ENCODE measurements at places on chromosomes 12 and 14.

GRCh38 chr12:99914206-99914605 lies 70.5 kb downstream of the ANKS1B start:
- no peak for DNase-seq

DNA sequence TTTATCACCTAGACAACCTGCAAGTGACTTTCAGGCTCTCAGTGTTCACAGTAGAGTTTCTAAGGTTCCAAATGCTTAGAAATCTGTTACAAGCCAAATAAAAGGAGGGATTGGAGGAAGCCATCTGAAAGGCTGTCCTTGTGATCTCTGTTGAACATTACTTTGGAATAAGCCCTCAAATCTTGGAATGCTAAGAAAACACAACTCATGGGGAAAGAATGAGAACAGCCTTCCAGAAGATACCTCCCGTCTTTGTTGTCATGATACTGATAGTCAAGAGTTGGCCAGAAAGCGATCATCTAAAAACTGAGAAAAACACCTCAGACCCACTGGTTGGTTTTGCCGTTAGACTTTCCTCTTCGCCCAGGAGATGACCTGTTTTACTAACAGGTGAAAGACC lies 44.4 kb upstream of the KCNK13 start:
- no peak for DNase-seq

DNA sequence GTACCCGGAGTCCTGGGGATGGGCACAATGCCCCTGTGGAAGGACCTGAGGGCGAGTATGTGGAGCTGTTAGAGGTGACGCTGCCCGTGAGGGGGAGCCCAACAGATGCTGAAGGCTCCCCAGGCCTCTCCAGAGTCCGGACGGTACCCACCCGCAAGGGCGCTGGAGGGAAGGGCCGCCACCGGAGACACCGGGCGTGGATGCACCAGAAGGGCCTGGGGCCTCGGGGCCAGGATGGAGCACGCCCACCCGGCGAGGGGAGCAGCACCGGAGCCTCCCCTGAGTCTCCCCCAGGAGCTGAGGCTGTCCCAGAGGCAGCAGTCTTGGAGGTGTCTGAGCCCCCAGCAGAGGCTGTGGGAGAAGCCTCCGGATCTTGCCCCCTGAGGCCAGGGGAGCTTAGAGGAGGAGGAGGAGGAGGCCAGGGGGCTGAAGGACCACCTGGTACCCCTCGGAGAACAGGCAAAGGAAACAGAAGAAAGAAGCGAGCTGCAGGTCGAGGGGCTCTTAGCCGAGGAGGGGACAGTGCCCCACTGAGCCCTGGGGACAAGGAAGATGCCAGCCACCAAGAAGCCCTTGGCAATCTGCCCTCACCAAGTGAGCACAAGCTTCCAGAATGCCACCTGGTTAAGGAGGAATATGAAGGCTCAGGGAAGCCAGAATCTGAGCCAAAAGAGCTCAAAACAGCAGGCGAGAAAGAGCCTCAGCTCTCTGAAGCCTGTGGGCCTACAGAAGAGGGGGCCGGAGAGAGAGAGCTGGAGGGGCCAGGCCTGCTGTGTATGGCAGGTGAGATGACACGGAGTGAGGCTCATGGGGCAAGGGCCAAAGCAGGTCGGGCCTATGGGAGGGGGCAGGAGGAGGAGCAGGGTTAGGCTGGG lies 4.5 kb downstream of the ARHGEF40 start:
- no peak for DNase-seq

GRCh38 chr12:52884526-52885293 lies 20.2 kb downstream of the KRT8 start:
- peak; percentile 69 for DNase-seq

- DNase-seq = no peak
Measured at GRCh38 chr14:88005050-88005481, at the start of gene GPR65. Gene GPR65, plus strand, starts transcription at chr14:88005135. Its CDS starts 5,713 bp downstream, at chr14:88010848.

DNA sequence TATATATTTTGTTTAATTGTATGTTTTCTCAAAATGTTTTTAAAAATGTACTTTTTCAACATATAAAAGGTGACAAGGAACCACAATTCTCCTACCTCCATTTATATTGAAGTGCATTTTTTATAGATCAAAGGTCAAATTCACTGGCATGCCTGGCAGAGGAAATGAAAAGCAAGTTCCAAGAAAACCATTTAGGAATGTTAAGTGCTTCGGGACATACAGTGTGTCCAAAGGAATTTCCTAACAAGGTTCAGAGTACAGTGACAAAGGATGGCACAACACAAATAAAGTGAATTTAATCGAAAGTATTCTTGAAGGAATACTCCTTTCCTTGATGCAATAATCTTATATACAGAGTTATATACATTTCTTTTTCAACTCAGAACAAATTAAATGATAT lies 242.3 kb downstream of the CCER1 start:
- DNase-seq = no peak

- DNase-seq = no peak
Measured at GRCh38 chr12:57235728-57236131, 6.2 kb downstream of the SHMT2 start.

DNA sequence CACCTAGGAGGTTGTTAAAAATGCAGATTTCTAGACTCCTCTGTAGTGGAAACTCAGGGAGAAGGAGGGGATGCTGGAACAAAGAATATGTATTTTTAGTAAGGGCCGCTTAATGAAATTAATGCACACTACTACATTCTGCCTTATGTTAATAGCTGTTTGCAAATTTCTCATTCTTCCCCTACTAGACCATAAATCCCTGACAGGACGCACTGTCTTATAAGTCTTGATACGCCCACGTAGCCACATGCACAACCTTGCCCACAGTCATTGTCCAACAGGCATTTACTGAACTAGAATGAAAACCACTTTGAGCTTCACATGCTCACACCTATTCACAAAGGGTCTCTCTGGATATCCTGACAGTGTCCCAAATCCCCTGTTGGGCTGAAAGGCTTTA lies 10.5 kb downstream of the KRT2 start:
- DNase-seq = no peak

DNA sequence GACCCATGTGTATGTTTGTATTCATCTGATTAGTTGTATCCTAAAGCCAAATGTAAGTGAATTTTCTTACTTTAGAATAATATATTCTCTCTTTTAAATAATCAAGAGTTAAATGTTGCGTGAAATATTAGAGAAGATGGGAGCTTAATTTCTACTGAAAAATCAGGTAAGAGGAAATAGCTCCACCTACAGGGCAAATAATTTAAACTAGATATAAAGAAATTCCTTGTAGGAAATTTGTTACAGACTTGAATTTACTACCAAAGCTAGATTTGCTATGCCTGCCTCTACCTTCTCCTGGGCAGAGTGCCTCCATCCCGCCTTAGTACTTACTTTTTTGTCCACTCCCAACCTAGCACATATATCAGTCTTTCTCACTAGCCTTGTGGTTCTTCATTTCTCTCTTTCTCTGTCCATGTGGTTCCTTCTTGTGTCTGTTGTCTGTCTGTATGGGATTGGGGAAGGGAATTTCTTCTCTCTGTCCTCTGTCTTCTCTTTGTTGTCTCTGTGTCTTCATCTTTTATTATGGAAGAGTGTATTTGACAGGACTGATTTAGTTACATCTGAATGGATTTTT lies 44.7 kb downstream of the PALS1 start:
- no peak for DNase-seq

DNA sequence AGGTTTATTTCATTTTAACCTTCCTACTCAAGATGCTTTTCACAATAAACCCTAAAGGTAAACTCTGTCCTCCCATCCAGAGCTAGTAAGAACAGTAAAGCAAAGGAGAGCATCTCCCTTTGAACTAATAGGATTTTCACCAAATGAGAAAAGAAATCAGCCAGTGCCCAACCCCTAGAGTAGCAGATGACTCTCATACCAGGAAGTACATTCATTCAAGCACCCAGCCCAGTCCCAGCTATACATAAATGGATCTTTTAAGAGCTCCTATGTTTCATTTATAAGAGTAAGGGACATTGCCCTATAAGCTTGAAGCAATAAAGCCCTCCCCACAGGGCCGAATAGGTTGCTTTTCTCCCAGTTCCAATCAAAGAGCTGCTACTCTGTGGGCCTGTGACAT lies 7.6 kb downstream of the BAZ2A start:
- no peak for DNase-seq

- no peak for DNase-seq
Measured at GRCh38 chr12:3353621-3354020, 137.4 kb upstream of the PRMT8 start.

DNA sequence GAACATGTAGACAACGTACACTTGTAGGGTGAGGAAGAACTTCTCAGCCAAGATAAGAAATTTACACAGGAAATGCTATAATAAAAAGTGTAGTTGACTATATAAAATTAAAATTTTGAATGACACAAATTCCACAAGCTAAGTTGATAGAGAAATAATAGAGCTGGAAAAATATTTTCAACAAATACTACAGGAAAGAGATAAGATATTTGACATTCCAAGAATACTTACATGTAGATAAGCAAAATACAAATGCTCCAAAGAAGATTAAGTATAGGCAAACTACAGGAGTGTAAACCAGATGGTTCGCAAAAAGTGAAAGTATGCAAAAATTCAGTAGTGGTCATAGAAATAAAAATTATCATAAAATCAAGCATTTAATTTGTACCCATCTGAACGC lies 49.2 kb upstream of the ANP32D start:
- DNase-seq = no peak

DNA sequence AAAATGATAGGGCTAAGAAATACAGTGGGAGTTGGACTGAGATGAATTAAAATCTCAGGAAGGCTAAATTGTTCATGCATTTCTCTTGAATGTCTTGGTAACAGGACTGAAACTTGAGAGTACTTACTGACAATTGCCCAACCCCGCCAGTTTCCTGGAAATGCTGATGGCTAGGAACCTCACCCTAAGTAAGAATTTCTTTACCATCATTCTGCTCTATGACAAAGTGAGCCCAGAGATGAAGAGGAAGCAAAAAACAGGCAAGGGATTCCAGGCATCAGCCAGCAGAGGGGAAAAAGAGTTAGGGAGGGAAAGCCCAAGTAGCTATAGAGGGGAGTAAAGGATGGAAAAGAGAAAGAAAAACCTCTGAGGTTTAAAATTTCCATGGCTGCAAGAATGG lies 397.7 kb downstream of the MDGA2 start:
- no peak for DNase-seq

DNA sequence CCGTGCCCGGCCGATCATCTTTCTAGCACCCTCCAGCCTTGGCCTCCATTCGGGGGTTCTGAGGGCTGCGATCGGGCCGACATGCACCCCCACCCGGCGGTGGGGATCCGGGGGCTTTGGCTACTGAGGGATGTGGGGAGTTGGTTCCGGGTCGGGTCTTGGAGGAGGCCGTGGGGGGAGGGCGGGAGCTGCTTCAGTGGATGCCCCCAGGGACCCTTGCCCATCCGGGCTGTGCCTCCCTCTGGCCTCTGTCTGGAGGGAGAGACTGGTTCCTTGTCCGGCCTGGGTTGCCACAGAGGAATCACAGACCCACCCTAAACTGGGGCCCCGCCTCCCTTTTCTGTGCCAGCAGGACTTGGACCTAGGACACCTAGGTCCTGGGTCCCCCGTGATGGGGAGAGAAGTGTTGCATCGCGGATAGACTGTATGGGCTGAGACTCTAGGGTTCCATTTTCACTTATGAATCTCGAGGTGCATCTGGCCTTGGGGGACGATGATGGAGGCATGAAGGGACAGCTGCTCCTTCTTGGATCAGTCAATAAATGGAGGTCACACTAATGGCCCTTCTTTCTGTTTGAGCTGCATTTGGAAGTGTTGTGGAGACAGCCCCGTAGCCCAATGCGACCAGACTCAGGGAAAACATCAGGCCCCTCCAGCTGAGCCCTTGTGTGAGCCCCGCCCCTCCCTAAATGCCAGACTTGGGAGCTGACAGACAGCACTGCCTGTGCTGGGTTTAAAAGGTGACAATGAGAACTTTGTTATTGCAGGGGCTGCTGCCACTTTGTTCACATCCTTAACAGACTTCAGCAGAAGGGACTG lies 577 bp downstream of the DTX3 start:
- no peak for DNase-seq

- DNase-seq = no peak
Measured at GRCh38 chr12:121603581-121603980, 22.7 kb upstream of the ORAI1 start.

DNA sequence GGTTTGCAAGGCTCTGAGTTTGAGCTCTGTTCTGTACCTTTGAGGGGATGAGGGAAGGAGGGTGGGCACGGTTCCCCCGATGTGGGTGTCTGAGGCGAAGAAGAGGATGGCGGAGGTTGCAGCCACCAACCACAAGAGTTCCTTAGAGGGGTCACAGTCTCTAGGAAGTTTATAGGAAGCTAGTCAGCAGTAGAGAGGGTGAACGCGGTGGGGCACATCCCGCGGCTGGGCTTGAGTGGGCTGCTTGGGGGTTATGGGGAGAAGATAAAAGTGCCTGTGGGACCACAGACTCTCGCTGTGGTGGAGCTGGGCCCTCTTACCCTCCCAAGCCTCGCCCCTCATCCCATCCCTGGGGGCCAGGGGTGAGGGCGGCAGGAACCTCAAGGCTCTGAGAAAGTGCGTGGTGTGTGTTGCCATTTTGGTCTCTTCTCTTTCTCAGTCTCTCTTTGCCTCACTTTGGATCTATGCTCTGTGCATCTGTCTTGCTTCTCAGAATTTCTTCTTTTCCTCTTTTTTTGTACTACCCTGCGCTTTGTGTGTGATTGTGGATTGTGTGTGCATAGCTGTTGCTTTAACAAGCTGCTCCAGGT lies 2.7 kb downstream of the CD4 start:
- DNase-seq = no peak

- no peak for DNase-seq
Measured at GRCh38 chr14:54394596-54394995, 2.2 kb upstream of the CDKN3 start.

- no peak for DNase-seq
Measured at GRCh38 chr12:1517007-1517406, 77.4 kb downstream of the FBXL14 start.

DNA sequence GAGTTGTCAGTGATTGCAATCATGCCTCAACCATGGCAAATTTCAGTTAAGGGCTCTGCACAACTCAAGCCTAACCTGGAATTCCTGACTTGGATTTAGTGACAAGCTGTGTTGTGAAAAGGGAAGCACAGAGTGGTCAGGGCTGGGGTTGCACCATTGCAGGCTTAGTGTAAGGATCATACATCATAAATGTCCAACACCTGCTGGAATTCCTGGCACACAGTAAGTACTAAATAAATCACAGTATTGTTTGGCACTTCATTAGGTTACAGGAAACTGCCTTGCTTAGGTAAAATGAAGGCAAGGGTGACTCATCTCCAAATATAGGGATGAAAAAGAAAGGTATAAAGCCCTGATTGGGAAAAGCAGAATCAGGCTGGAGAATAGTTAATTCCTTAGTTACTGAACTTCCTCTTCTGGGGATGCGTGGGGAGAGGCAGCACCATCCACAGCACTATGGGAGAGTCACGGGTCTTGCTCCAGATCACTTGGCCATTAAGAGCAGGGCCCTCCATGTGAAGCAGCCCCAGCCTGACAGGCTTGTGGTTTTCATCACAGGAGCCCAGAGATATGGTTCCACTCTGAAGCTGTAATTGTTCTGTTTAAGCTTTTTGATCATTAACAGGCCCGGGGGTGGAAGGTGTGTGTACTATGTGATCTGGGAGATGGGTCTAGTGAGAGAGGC lies 39.7 kb downstream of the SLC8A3 start:
- DNase-seq = no peak

Data from stimulated activated CD8-positive, alpha-beta memory T cell treated with anti-CD3 and anti-CD28 coated beads, Interleukin-15, amount 100 ng/mL, for 1 hour (primary cell).